ENCODE measurements at places on chromosomes 5 and 9. TPM values are rescaled to one million over a fixed set of nuclear protein-coding genes. Genes with fewer than 3 reads are reported as not detected.

ZNF618 gene
- 11.2 TPM for polyA plus RNA-seq

CENPK gene
- polyA plus RNA-seq, result 13.3 TPM

SOX30 gene
- 0.35 TPM for polyA plus RNA-seq

SLCO6A1 gene
- not detected for polyA plus RNA-seq

IQGAP2 gene
- 11.6 TPM for polyA plus RNA-seq

CTNNA1 gene
- polyA plus RNA-seq, result 115 TPM

AGXT2 gene
- polyA plus RNA-seq, result not detected

PLEKHG4B gene
- polyA plus RNA-seq, result 31.1 TPM

C5orf22 gene
- polyA plus RNA-seq, result 22.8 TPM

PDLIM4 gene
- 29.1 TPM for polyA plus RNA-seq

LEAP2 gene
- 1.4 TPM for polyA plus RNA-seq

ROR2 gene
- polyA plus RNA-seq, result 5.4 TPM

STC2 gene
- polyA plus RNA-seq, result 52.2 TPM

CCL28 gene
- polyA plus RNA-seq, result 0.95 TPM

C5orf34 gene
- polyA plus RNA-seq, result 5.1 TPM

CERCAM gene
- 5.2 TPM for polyA plus RNA-seq

GALNT12 gene
- polyA plus RNA-seq, result 21.2 TPM

INSL4 gene
- not detected for polyA plus RNA-seq

ABLIM3 gene
- polyA plus RNA-seq, result 0.38 TPM

OTP gene
- not detected for polyA plus RNA-seq

DIRAS2 gene
- 0.13 TPM for polyA plus RNA-seq

CD14 gene
- 0.15 TPM for polyA plus RNA-seq

CAMK4 gene
- 1.8 TPM for polyA plus RNA-seq

NUTM2F gene
- polyA plus RNA-seq, result 0.28 TPM

NOXA1 gene
- 0.91 TPM for polyA plus RNA-seq

C5orf46 gene
- polyA plus RNA-seq, result not detected

PLCXD3 gene
- under 0.01 TPM for polyA plus RNA-seq

TMEM215 gene
- polyA plus RNA-seq, result 0.33 TPM

HCN1 gene
- 1.1 TPM for polyA plus RNA-seq

All from H1 (cell line).